Panc1 (cell line): ENCODE measurements at places on chromosomes 12 and 14. TPM values are rescaled to one million over a fixed set of nuclear protein-coding genes. Genes with fewer than 3 reads are reported as not detected.

The CLEC9A gene
- total RNA-seq: not detected

The LBHD2 gene
- total RNA-seq: not detected

The SMCO3 gene
- not detected for total RNA-seq

The A2M gene
- 2.1 TPM for total RNA-seq

The CDKN3 gene
- 36.1 TPM for total RNA-seq

The HEBP1 gene
- total RNA-seq: 19.3 TPM

The MGP gene
- total RNA-seq: 0.72 TPM

The TRHDE gene
- 1.9 TPM for total RNA-seq

The AMIGO2 gene
- 21.8 TPM for total RNA-seq

The GPR65 gene
- total RNA-seq: not detected

The TMTC3 gene
- total RNA-seq: 21.6 TPM

The KIF26A gene
- 4.4 TPM for total RNA-seq

The TMEM63C gene
- total RNA-seq: 2.4 TPM

The SLC25A3 gene
- total RNA-seq: 469 TPM

The SERPINA5 gene
- 0.49 TPM for total RNA-seq

The FBXL14 gene
- total RNA-seq: 15.1 TPM

GRCh38 chr14:45891417-45892080 lies 638.5 kb upstream of the MIS18BP1 start:
- no peak for DNase-seq

DNA sequence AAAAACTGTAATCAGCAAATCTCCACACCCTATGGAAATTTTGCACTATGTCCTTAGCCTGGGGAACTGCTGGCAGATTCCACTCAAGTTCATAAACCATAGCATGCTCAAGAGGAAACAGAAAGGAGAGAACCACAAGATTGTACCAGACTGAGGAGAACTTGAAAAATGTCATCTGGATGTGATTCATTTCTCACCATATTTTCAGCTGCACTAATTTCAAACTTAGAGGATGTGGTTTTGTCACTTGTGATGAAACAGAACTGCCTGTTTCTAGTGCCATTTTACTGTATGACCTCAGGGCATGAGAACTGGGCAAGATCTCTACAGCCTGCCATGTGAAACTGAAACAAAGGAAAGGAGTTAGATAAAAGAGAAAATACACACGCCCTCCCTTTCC lies 1493.1 kb upstream of the FLRT2 start:
- DNase-seq: no peak

GRCh38 chr14:54186821-54187763 lies 209.7 kb upstream of the CDKN3 start:
- no peak for DNase-seq

GRCh38 chr12:80222261-80222660 lies 122.9 kb downstream of the OTOGL start:
- DNase-seq: no peak

- no peak for DNase-seq
These were observed 10.4 kb upstream of the GPR132 start for GRCh38 chr14:105075379-105076295.

GRCh38 chr12:12877781-12878455 lies 13.4 kb upstream of the GPRC5A start:
- no peak for DNase-seq

- DNase-seq: no peak
These were observed 291.5 kb upstream of the SRRM4 start for GRCh38 chr12:118689793-118690192.

- DNase-seq: no peak
These were observed 227.3 kb downstream of the KTN1 start for GRCh38 chr14:55807053-55807880.

- no peak for DNase-seq
These were observed 94.7 kb upstream of the PLXNC1 start for GRCh38 chr12:94053676-94054075.

DNA sequence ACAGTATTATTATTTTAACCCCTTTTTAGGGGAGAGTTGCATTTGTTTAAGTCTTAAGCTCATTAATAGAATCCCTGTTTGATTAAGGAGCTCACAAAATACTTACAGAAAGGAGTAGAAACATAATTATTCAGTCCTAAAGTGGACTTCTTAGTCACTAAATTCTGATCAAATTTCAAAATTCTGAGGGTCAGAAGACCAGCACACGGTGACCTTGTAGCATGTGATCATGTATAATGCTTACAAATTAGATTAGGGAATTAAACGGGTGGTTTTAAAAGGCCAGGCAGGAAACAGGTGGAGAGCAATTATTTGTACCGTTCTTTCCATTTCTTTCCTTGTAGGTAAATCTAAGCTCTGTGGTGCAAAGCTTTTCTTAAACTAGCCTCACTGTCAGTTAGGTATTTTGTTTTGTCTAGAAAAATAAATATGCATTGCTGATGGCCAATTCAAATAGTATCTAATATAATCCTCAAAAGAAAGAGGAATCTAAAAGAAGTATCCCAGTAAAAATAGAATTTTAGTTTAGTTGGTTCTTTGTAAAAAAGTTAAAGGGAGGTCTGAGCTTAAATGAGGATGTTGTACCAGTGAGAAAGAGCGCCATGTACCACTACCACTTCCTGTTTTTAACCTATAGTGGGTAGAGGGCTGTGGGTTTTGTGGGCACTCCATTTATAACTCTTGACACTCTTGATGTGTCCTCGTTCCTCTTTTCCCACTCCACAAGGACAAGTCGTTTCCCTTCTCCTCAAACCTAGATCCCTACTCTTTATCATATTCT lies 51.1 kb downstream of the SLC38A1 start:
- no peak for DNase-seq

DNA sequence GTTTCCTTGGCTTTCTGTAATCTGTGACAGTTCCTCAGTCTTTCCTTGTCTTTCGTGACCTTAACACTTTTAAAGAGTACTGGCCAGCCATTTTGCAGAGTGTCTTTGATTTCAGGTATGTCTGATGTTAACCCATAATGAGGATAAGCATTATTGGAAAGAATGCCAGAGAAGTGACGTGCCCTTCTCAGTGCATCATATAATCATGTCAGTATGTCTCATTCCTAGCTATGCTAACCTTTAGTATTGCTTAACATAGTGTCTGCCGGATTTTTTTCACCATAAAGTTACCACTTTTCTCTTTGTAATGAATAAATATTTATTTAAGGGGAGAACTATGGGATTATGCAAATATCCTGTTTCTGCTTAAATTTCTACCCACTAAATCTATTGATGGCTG lies 28.5 kb downstream of the RERG start:
- DNase-seq: no peak

- no peak for DNase-seq
These were observed 97.5 kb downstream of the TMX1 start for GRCh38 chr14:51337520-51337919.

DNA sequence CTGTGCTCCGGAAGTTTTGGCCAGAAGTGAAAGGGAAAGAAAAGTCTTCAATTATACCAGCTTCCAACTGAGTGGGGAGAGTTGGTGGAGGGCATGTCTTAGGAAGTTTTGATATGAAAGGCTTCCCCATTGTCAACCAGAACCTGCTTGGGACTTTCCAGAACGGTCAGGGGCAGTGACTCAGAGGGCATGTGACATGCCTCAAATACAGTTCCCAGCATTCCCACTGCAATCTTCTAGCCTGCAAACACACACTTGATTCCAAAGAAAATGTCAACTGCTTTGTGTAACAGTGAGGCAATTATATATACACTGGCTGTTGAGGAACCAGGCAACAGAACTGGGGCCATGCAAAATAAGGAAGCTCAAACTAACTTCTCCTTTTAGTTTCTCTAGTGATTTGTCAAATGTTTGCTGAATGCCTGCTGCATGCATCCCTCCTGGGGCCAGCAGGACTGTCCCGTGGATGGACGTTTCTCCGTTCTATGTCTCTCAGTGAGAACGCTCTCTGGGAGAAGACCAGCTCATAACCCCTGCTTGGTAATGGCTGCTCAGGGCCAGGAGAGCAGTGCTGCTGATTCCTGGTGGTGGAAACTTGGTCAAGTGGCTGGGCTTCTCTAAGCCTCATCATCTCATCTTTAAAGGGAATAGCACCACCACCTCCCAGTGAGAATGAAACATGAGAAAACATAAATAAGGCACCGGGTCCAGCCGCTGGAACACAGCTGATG lies 18.3 kb downstream of the SLC25A47 start:
- no peak for DNase-seq

DNA sequence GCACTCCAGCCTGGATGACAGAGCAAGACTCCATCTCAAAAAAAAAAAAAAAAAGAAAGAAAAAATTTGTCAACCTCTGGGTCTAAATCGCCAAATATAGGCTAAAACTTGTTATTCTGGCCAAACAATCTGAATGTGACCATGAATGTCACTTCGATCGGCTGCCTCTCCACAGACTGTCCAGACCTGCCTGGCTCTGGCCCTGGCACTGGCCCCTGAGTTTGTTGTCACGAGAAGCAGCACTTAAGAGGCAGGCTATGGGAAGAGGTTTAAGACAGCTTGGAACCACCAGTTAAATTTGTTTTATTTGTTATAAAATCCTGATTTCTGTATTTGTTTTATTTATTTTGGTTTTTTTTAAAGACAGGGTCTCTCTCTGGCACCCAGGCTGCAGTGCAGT lies 14.5 kb downstream of the WSB2 start:
- no peak for DNase-seq

GRCh38 chr12:41656454-41656853 lies 468.3 kb downstream of the PDZRN4 start:
- DNase-seq: no peak

DNA sequence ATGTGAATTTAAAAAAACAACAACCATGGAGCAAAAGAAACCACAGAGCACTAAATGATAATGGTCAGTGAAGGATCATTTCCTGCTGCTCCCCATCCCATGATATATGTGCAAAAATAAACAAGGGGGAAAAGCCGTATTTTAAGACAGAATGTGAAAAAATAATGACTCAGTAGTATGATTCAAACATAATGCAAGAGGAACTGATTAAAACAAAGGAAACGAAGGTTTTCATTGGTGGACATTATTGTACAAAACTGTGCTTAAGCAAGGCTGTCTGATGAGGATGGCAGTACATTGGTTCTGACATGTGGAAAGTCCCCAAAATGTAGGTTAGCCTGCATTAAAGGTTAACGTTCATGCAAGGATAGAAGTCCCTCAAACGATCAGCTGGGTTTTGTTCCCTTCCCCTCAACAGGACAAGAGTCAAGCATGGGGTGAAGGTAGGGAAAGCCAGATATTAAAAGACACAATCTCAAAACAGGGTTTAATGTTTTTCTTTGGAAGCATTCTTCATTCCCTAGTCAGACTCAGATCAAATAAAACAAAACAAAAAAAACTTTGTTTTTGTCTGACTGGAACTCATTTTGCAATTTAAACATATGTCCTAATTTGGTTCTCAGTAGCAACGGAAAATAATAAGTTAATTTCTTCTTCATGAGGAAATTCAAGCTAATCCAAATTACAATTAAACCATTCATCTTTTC lies 26.3 kb upstream of the PTGDR start:
- DNase-seq: no peak

GRCh38 chr14:31292937-31293616 lies 85.5 kb upstream of the HECTD1 start:
- DNase-seq: no peak

- no peak for DNase-seq
These were observed 33.6 kb downstream of the HCAR2 start for GRCh38 chr12:122669397-122670070.

GRCh38 chr14:54338696-54339317 lies 58.0 kb upstream of the CDKN3 start:
- DNase-seq: no peak

DNA sequence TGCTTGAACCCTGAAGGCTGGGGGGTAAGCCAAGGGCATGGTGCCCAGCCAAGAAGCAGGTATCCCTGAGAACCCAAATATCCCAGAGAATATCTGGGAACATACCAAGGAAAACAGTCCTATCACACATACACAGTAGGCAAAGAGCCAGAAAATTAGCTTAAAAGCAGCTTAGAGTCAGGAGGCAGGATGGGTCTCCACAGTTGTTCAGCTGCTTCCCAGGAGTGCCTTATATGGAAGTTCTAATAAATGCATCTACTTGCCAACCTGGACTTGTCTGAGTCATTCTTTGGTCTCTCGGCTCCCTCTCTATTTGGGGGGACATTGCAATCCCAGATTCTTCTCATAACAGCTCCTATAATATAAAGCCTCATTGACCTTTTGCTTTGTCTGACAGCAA lies 9.0 kb upstream of the GPR135 start:
- no peak for DNase-seq

DNA sequence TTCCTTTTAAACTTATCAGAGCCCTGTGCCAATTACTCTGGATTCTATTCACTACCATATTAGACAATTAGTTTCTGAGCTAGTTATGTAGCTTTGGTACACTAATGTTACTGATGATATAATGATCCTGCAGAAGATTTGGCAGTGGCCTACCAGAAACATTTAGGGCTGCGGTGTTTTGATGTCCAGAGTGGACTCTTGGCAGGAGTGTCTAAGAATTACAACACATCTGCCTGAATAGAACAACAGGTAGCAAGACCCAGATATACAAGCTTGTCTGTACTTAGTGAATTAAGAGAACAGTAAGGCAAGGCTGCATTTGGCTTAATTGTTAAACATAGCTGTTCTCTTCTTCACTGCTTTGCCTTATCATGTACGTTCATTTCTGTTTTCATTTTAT lies 691.6 kb upstream of the FBXO33 start:
- no peak for DNase-seq

DNA sequence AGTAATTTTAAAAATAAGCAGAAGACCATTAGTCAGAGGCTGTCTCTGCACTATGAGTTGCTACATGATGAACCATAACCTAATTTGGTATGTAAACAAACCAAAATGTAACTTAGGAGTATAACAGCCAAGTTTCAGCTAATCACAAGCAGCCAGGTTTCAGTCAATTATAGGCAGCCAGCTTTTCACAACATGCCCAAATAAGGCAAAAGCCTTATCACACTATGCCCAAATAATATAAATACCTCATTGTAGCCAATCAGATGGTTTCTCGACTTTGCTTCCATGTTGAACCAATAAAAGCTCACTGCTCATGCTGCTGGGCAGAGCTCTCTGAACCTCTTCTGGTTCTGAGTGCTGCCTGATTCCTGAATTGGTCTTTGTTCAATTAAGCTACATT lies 38.6 kb downstream of the GARIN6 start:
- DNase-seq: no peak

DNA sequence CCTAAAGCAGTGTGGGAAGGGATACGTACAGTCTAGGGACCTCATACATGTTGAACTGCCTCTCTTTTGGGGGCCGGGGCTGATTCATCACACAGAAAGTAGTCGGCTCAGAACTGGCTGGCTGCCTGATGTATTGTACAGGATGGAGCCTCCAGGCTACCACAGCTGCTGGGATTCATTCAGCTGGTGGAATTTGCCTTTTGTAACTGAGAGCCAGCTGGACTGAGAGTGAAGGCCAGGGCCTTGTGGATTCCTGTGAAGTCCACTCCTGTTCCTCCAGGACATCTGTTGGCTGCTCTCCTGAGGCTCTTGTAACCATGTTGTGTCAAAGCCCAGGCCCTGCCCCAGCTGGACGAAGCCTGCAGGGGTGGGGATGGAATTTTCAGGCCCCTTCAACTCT lies 116.3 kb upstream of the PRICKLE1 start:
- no peak for DNase-seq

GRCh38 chr14:102280376-102280962 lies 24.5 kb downstream of the MOK start:
- DNase-seq: no peak

- DNase-seq: no peak
These were observed 798 bp downstream of the CCDC198 start for GRCh38 chr14:57492859-57493258.
